ENCODE measurements at places on chromosomes 3 and 15.

DNA sequence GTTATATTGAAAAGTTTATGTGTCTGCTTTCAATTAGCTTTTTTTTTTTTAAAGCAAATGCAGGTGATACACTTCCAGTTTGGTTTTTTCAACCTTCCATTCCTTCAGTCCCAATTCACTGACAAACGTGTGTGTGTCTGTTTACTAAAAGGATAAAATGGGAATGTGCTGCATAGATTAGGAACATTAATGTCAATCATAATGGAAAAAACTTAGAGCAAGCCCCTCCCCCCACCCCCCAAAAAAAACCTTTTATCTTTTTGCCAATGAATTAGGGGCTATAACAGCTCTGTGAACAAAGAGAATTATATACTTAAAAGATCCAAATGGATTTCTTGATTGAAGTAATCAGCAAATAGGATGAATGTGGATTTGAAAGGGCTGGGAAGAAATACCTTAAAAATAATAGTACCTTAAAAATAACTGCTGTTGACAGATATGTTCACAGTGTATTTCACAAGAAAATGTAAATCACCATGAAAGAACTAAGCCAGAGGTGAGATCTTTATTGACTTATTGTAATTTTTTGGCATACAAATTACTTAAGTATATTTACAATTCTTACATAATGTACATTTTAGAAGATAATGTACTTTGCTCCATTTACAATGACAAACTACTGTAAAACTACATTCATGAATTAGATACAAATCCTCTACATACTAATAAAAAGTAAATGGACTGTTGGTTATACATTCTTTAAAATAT lies 3.5 kb upstream of the XXYLT1 start:
- no peak for DNase-seq

DNA sequence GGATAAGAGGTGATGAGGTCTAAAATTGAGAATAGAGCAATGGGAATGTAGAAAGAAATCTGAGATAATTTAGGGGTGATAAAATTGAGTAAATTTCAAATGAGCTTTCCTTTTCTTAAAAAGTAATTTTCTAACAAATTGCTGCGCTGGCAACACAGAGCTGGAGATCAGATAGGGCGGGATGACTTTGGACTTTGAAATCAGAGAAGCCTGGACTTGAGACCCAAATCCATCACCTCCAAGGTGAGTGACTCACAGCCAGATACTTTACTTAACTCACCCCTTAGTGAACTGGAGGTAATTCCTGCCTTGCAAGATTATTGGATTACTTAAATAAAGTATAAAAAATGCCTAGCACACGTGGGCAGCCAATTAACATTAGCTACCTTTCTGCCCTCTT lies 80.8 kb downstream of the P2RY1 start:
- DNase-seq: no peak

DNA sequence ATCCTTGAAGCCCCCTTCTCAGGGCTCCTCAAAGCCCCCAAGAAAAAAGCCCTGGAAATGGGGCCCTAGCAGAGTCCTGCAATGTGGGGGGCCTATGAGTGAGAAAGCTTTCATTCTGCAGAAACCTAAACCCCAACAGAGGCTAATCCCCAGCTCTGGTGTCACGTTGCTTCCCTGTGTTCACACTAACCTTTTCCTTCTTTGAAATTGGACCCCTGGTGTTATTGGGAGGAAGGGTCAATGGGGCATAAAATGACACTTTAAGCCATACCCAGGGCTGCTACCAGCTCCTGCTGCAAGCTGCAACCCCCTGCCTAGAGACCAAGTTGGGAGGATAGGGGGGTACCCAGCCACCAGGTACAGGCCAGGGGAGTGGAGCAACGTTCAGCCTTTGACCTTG lies 2.1 kb downstream of the CYP1A2 start:
- no peak for DNase-seq

GRCh38 chr3:184546252-184546651 lies 15.3 kb upstream of the EPHB3 start:
- DNase-seq: no peak

- DNase-seq: peak; percentile 42
These were observed 49.9 kb downstream of the KY start for GRCh38 chr3:134600685-134601463.

DNA sequence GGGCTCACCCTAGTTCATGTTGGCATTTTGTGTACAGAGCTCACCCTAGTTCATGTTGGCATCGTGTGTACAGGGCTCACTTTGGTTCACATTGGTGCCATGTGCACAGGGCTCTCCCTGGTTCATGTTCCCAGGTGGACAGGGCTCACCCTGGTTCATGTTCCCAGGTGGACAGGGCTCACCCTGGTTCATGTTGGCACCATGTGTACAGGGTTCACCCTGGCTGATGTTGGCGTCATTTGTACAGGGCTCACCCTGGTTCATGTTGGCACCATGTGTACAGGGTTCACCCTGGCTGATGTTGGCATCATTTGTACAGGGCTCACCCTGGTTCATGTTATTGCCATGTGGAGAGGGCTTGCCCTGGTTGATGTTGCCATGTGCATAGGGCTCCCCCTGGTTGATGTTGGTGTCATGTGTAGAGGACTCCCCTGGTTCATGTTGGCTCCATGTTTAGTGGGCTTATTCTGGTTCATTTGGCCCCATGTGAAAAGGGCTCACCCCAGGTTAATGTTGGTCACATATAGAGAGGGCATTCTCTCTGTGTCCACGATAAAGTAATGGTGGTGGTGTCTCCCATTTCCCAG lies 31.7 kb upstream of the NR2C2 start:
- no peak for DNase-seq

- DNase-seq: peak; percentile 19
These were observed 2.0 kb upstream of the SEMA3G start for GRCh38 chr3:52446631-52447511.

GRCh38 chr3:64129581-64129980 lies 95.7 kb downstream of the PRICKLE2 start:
- no peak for DNase-seq

GRCh38 chr3:106797461-106797860 lies 579.8 kb upstream of the CCDC54 start:
- no peak for DNase-seq
